ENCODE measurements at places on chromosomes 6 and 20.

GRCh38 chr20:41061155-41061554 lies 32.5 kb downstream of the TOP1 start:
- no peak for DNase-seq

GRCh38 chr20:36145877-36146707 lies 8.4 kb upstream of the EPB41L1 start:
- DNase-seq = no peak

- DNase-seq = no peak
Observed at GRCh38 chr6:34959224-34959623, 70.2 kb downstream of the ANKS1A start.

DNA sequence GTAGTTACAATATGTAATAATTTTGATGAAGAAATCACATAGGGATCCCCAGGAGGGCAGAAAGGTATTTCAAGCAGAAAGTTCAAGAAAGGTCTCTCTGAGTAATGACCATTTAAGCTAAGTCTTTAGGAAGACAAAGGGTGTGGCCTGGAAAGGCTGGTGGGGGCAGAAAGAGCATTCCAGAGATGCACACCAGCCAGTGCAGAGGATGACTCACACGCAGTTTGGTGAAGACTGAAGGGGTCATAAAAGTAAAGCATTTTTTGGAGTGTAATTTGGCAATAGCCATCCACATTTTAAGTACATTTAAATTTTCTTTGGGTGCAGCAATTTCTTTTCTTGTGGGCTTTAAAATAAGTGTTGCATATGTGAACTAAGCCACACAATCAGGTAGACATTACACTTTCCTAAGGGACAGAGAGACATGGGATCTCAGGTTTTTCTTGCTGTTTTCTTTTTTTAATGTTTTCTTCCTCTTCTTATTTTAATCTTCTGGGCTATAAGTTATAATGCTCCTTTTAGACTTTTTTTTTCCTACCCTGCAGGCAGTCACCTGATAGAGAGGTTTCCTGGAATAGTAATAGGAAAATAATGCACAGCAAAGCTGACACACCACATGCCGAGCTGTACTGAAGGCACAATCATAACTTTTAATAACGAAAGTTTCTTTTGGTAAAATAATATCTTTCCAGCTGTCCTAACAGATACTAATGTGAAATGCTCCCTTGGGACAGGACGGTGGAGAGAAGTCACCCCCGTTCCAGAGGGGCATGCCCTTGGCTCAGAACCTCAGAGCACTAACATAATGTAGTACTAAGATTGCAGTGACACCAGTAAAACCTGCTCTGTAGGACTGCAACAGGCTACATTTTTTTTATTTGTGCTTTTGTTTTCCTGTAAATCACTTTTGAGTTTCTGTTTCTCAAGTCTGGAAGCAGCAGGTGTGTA lies 49.6 kb upstream of the PTPRK start:
- DNase-seq = no peak

- no peak for DNase-seq
Observed at GRCh38 chr6:108874470-108875160, 26.4 kb downstream of the ARMC2 start.

- DNase-seq = no peak
Observed at GRCh38 chr6:132907914-132908313, 93.5 kb downstream of the RPS12 start.

DNA sequence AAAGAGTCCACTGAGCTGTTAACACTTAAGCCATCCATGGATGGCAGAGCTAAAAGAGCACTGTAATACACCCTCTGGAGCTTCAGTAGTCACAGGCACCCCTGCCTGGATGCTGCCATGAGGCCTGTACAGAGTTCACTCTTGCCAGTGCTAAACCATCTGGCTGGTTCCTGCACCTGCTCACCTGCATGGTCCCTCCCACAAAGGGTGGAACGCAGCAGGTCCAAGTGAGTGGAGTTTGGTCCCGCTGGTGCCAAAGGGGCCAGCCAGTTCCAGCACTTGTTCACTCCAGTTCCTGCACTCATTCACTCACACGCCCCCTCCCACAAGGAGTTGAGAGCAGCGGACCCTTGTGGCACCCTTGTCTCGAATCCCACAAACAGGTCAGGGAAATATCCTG lies 503.5 kb downstream of the HACE1 start:
- no peak for DNase-seq
